ENCODE measurements at places on chromosomes 13 and 19.

GRCh38 chr19:55077106-55077505 lies 1.4 kb downstream of the EPS8L1 start:
- no peak overlapping the region for H3K27ac ChIP-seq
- no peaks in the 10 kb centered on the region for H3K27me3 ChIP-seq
- no peaks in the 10 kb centered on the region for H3K36me3 ChIP-seq

- no peaks in the 10 kb centered on the region for H3K36me3 ChIP-seq
- DNase-seq: no peak
- no peak overlapping the region for H3K4me3 ChIP-seq
- no peaks in the 10 kb centered on the region for H3K27me3 ChIP-seq
- no peak overlapping the region for H3K27ac ChIP-seq
These were observed 21.4 kb downstream of the ACER1 start for GRCh38 chr19:6312018-6312417.

DNA sequence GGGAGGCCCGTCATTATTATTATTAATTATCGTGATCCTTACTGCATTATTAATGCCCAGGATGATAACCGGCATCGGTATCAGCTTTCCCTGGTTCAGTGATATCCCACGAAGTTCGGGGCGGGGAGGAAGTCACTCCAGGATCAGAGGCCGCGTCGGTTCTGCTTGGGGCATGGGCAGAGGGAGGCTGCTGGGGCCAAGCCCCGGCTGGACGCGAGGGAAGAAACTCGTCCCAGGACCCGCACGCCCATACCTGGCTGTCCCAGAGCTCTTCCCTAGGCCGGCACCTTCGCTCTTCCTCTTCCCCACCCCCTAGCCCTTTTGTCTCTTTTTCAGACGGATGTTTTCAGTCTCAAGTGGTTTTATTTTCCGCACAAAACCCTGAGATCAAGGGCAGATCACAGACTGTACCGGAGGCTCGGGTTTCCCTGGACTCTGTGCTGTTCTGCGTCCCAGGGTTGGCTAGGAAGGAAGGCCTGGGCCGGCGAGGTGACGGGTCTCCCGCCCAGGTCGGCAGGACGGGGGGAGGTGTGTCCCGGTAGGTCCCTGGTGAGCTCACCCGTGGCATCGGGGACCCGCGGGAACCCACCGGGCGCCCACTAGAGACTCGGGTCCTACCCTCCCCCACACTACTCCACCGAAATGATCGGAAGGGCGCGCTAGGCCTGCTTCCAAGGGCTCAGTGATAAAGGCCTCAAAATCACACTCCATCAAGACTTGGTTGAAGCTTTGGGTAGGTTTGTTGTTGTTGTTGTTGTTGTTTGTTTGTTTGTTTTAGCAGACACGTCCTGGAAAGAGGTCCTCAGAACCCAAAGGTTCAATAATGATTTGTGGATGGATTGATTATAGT lies 7.9 kb downstream of the ZIC2 start:
- peaks cover 6% of the 10 kb centered on the region for H3K4me1 ChIP-seq
- no peak overlapping the region for H3K27ac ChIP-seq
- H3K4me3 ChIP-seq: no peak overlapping the region
- DNase-seq: no peak

- H3K36me3 ChIP-seq: no peaks in the 10 kb centered on the region
- no peak for DNase-seq
- no peak overlapping the region for H3K27ac ChIP-seq
- peaks cover 16% of the 10 kb centered on the region for H3K4me1 ChIP-seq
- no peak overlapping the region for H3K4me3 ChIP-seq
- no peaks in the 10 kb centered on the region for H3K27me3 ChIP-seq
These were observed 64.0 kb downstream of the ALOX5AP start for GRCh38 chr13:30799356-30799824.

- no peak overlapping the region for H3K4me3 ChIP-seq
- no peaks in the 10 kb centered on the region for H3K27me3 ChIP-seq
- H3K27ac ChIP-seq: no peak overlapping the region
- no peaks in the 10 kb centered on the region for H3K4me1 ChIP-seq
- H3K36me3 ChIP-seq: no peaks in the 10 kb centered on the region
These were observed 376.4 kb downstream of the FGF9 start for GRCh38 chr13:22047082-22047784.

DNA sequence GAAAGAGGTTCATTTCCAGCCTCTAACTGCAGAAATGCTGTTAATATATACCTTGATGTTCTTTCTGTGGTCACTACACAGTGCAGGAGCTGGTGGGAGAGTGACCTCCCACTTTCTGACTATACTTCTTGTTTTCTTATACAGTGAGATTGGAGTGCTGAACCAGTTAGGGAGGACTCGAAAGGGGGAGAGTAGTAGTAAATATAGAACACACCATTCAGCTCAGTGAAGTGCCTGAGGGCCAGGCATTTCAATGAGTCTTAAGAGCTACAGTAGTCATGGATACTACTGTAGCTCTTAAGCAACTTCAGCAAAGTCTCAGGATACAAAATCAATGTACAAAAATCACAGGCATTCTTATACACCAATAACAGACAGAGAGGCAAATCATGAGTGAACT lies 372.9 kb downstream of the MTUS2 start:
- no peak overlapping the region for H3K4me3 ChIP-seq
- H3K36me3 ChIP-seq: no peaks in the 10 kb centered on the region
- H3K27me3 ChIP-seq: no peaks in the 10 kb centered on the region
- H3K4me1 ChIP-seq: no peaks in the 10 kb centered on the region
- H3K27ac ChIP-seq: no peak overlapping the region

- no peaks in the 10 kb centered on the region for H3K4me1 ChIP-seq
- no peaks in the 10 kb centered on the region for H3K36me3 ChIP-seq
- H3K4me3 ChIP-seq: no peak overlapping the region
- no peaks in the 10 kb centered on the region for H3K27me3 ChIP-seq
These were observed 72.5 kb downstream of the RAP2A start for GRCh38 chr13:97506511-97506910.

GRCh38 chr19:6947745-6948144 lies 60.4 kb downstream of the ADGRE1 start:
- no peak overlapping the region for H3K4me3 ChIP-seq
- DNase-seq: no peak
- H3K4me1 ChIP-seq: no peaks in the 10 kb centered on the region
- H3K27me3 ChIP-seq: no peaks in the 10 kb centered on the region

DNA sequence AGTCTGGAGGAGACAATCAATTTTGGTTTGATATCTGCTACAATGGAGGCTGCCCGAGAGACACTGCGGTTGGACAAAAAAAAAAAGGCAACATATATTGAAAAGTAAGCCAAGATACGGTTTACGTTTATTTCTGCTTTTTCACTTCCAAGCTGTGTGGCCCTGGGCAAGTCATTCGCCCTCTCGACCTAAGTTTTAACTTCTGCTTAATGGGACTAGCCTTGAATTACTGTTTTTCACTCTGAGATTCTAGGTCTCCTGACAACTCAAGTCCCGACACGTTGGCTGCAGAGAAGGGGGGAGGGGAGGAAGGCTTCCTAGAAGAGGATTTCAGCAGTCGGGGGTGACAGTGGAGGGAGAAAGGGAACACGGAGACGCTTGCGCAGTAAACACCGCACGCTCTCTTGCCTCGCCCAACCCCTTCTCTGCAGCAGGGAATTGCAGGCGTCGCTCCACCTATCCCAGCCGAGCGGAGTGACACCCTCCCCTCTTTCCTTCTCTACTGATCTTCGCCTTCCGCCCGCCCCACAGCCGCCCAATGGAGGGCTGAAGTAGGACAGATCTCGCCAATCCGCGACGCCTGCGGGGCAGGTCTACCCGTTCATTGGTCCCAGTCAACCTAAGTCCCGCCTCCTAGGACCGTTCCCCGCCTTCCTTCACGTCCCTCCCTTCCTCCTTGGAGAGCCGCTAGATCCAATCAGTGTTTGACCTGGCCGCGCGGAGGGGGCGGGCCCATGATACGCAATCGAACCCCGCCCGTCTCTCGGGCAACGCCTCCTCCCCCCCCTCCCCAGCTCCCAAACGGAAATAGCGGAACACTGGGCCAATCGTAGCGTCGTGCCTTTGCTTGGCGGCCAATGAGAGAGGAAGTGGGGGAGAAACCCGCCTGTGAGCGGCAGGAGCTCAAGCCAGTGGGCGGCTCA lies 533 bp upstream of the AP2A1 start:
- DNase-seq: peak; percentile 100
- H3K27me3 ChIP-seq: no peaks in the 10 kb centered on the region
- peaks cover 16% of the 10 kb centered on the region for H3K4me1 ChIP-seq
- H3K36me3 ChIP-seq: no peaks in the 10 kb centered on the region
- H3K4me3 ChIP-seq: peak overlapping the region; percentile 79

GRCh38 chr13:39612023-39612637 lies 9.1 kb upstream of the LHFPL6 start:
- DNase-seq: no peak
- no peak overlapping the region for H3K27ac ChIP-seq
- no peaks in the 10 kb centered on the region for H3K36me3 ChIP-seq
- H3K4me3 ChIP-seq: no peak overlapping the region
- H3K4me1 ChIP-seq: no peaks in the 10 kb centered on the region
- no peaks in the 10 kb centered on the region for H3K27me3 ChIP-seq

GRCh38 chr13:31166591-31166990 lies 4.9 kb upstream of the HSPH1 start:
- H3K36me3 ChIP-seq: no peaks in the 10 kb centered on the region
- H3K27ac ChIP-seq: no peak overlapping the region
- no peaks in the 10 kb centered on the region for H3K27me3 ChIP-seq
- H3K4me3 ChIP-seq: no peak overlapping the region
- H3K4me1 ChIP-seq: peaks cover 8% of the 10 kb centered on the region

DNA sequence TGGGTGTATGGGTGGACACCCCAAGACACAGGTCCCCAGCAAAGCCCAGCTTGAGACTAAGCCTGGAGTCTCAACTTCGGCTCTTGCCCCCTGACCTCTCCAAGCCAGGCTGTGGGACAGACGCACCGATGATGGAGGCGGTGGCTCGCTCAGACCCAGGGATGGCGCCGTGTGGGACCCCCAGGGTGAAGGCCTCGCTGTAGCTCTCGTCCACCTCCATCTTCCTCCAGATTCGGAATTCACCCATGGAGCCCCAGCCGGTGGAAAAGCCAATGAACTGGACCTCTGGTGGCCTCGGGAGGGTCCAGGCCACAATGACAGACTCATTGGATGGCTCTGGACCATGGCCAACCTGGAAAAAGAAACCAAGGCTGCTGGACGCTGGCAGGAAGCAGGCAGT lies 39.1 kb downstream of the F2RL3 start:
- H3K27me3 ChIP-seq: no peaks in the 10 kb centered on the region
- no peaks in the 10 kb centered on the region for H3K36me3 ChIP-seq
- DNase-seq: no peak
- no peak overlapping the region for H3K4me3 ChIP-seq

DNA sequence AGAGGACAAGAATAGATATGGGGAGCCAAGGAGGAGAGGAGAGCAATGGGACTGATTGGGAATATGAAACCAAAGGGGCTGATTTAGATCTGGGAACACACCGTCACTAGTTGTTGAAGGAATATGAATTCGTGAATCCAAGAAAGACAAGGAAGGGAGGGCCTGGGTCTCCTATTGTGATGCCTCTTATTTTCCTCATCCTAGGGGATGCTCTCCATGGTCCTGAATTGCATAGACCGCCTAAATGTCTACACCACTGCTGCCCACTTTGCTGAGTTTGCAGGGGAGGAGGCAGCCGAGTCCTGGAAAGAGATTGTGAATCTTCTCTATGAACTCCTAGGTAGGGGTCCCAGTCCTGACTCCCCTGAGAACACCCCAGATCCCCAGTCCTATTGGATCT lies 21.5 kb downstream of the RYR1 start:
- no peak overlapping the region for H3K4me3 ChIP-seq
- no peaks in the 10 kb centered on the region for H3K4me1 ChIP-seq
- H3K27me3 ChIP-seq: no peaks in the 10 kb centered on the region
- no peaks in the 10 kb centered on the region for H3K36me3 ChIP-seq
- no peak overlapping the region for H3K27ac ChIP-seq

DNA sequence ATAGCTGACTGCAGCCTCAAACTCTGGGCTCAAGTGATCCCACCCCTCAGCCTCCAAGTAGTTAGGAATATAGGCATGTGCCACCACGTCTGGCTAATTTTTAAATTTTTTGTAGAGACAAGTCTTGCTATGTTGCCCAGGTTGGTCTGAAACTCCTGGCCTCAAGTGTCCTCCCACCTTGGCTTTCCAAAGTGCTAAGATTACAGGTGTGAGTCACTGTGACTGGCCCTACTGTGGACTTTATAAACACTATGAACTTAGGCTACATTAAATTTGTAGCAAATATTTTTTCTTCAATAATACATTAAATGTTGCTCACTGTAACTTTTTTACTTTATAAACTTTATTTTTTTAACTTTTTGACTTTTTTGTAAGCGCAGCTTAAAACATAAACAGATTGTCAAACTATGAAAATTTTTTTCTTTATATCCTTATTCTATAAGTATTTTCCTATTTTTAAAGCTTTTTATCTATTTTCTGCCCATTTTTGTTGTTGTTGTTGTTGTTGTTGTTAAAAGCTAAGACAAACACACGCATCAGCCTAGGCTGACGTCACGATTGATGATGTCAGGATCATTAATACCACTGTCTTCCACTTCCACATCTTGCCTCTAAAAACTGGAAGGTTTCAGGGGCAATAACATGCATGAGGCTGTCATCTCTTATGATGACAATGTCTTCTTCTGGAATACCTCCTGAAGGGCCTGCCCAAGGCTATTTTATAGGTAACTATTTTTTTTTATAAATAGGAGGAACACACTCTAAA lies 204.2 kb downstream of the KLF5 start:
- no peak for DNase-seq
- H3K4me1 ChIP-seq: no peaks in the 10 kb centered on the region
- no peaks in the 10 kb centered on the region for H3K36me3 ChIP-seq
- no peak overlapping the region for H3K4me3 ChIP-seq
- no peaks in the 10 kb centered on the region for H3K27me3 ChIP-seq
- no peak overlapping the region for H3K27ac ChIP-seq

DNA sequence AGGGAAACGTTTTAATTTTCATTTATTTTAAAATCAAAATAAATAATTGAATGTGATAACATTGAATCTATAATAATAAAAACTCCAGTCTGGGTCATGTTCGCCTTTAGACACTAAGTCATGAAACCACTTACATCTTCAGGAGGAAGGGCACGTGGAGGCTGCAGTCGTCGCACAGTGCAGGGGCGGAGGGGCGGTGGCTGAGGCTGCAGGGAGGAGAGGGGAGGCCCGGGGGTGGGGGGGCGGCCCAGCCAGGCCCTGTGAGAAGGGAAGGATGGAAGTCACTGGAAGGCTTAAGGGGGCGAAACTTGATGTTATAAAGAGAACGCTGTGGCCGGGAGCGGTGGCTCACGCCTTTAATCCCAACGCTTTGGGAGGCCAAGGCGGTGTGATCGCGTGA lies 14.9 kb upstream of the LATS2 start:
- H3K4me1 ChIP-seq: peaks cover 12% of the 10 kb centered on the region
- no peaks in the 10 kb centered on the region for H3K36me3 ChIP-seq
- no peak for DNase-seq
- H3K27me3 ChIP-seq: peaks cover 2% of the 10 kb centered on the region
